ENCODE measurements at places on chromosomes 12 and 14.
A peak's percentile ranks its signal among the peaks of the same experiment; 100 is the strongest.

DNA sequence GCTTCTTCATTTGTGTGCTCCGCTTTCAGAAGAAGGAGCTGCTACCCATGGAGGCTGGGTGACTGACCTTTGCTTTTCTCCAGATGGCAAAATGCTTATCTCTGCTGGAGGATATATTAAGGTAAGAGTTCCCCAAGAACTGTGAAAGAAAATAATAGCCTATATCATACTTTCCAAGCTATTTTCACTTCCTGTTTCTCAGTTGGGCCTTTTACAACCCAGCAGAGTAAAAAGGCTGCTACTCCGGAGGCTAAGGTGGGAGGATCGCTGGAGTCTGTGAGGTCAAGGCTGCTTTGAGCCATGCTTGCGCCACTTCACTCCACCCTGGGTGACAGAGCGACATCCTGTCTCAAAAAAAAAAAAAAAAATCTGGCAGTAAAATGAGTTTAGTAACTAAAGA, 82.1 kb downstream of the APAF1 start:
- DNase-seq = no peak

- no peak for DNase-seq
These were observed 139.7 kb downstream of the RIMBP2 start for GRCh38 chr12:130576371-130576816.

- no peak for DNase-seq
These were observed 22.4 kb upstream of the LTBP2 start for GRCh38 chr14:74634481-74634880.

DNA sequence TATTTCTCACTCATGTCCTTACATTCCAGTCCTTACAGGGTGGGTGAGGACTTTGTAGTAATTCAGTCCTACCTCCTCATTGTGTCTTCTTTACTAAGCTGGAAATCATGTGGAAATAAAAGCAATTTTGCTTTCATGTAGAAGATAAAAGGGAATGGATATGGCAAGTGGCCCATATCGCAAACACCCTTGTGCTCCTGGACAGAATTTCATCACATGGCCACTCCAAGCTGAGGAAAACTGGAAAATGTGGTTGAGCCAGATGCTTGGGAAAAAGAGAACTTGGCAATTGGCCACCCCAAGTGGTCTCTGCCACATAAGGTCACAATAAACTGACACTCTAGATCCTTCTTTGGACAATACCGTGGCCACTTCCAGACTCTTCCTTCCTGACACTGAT, 64.2 kb upstream of the IFNG-AS1 start:
- DNase-seq = no peak

DNA sequence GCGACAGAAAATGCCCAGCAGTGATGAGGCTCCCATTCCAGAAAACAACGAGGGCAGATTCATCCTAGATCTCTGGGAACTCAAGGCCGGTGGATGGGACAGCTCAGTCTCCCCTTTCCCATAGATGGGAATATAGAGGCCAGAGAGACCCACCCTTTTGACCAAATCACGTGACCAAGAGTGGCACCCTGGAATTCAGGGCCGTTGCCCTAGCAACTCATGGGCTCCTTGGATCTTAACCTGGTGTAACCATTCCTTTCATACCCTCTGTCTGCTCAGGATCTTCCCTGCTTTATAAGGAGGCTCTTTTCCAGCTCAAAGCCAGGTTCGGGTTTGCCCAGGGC, 8.4 kb upstream of the LRTM2 start:
- DNase-seq = no peak

GRCh38 chr14:22837114-22837749, 847 bp downstream of the MMP14 start:
- DNase-seq = peak; percentile 69

DNA sequence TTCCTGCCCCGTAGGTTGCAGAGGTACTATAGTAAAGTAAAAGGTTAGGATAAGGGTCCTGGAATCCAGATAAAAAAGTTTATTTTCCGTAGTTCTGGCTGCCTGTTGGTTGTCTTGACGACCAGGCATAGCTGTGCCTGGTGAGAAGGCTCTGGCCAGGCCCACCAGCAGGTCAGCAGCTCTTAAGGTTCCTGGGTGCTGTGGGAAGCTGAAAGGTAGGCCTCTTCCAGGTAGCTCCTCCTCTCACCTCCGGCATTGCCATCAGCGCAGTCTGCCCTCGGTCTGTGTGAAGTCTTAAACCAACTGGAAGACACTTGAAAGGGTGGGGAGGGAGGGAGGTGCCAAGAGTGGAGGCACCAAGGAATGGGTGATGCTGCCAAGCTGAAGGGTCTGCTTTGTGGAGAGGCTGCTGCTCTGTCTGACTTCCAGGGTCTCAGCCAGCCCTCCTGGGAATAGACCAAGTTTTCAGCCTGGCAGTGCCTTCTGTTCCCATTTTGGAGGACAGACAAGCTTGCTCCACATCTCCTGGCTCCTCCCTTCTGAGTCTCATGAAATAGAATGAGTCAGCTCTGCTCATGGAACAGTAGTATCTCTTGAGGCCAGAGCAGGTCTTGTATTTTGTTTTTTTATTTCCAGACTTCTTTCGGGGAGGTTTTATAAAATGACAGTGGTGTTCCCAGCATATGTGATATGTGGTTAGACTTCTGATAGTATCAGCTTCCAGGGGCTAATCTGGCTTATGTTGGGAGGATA, 5.2 kb upstream of the ACADS start:
- no peak for DNase-seq

DNA sequence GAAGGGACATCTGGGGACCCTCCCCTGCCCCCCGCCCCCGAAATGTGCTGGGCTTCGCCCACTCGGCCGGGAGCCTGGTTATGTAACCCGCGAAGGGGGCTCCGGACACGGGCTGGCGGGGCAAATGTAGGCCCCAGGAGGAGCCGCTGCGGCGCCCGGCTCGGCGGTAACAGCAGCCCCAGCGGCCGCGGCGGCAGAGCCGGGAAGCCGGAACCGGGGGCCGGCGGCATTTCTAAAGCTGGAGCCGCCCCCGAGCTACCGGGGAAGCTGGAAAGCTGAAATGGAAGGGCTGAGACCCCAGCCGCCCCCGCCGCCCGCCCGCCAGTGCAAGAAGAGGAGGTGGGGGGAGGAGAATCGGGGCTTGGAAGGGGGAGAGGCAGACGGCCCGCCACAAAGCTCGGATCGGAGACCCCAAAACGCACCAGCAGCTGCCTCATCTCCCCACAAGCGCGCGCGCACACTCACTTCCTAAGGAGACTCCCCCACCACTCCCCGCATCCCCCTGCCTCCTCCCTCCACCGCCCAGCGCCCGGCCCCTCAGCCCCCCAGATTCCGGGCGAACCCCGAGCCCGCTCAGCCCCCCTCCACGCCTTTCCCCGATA, 1.5 kb downstream of the KDM2B start:
- no peak for DNase-seq

DNA sequence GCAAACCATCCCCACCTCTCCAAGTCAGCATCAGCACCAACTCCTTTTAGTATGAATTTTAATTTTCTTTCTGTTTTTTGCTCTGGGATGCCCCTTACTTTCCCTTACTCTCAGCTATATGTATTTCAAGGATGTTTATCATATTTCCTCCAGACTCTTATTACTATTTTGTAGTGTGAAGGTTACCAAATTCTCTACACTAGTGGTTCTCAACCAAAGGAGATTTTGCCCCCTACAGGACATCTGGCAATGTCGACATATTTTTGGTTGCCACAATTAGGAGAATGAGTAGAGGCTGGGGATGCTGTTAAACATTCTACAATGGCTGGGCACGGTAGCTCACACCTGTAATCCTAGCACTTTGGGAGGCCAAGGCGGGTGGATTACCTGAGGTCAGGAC, 29.1 kb upstream of the SOS2 start:
- DNase-seq = peak; percentile 12

DNA sequence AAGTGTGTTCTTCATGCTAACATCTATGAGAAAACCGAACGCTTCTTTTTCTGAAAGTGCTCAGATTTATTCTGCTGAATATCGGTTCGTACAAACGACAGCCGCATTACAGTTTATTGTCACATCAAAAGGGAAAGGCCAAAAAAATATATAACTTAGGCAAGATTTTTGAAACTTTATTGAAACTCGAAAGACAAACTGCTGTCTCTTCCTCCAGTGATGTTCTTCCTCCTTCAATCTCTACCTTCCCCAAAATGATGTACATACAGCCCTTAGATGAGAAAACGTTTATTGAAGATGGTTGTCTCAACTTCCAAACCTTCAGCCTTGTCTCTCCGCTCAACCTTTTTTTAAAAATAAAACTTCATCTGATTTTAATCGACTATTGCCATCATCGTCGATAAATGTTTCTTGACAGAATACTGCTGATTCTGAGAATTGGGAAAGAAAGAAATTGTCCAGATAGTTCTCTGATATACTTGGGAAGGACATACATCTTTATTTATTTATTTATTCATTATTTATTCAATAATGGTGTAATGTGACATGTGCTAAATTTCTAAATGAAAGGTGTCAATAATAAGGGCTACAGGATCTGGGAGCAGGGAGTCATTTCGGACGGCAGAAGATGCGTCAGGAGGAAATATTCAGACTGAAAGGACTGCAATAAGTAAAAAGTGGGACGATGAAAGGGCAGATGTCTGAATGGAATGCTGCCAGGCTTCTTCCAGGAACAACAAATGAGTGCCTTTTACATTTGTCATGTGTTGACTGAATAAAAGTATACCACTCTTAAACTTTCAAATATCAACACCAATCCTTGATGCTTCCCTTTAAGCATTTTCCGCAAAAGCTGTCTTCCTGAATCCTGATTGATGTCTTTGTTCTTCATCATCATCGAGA, 817 bp upstream of the MDM1 start:
- no peak for DNase-seq

DNA sequence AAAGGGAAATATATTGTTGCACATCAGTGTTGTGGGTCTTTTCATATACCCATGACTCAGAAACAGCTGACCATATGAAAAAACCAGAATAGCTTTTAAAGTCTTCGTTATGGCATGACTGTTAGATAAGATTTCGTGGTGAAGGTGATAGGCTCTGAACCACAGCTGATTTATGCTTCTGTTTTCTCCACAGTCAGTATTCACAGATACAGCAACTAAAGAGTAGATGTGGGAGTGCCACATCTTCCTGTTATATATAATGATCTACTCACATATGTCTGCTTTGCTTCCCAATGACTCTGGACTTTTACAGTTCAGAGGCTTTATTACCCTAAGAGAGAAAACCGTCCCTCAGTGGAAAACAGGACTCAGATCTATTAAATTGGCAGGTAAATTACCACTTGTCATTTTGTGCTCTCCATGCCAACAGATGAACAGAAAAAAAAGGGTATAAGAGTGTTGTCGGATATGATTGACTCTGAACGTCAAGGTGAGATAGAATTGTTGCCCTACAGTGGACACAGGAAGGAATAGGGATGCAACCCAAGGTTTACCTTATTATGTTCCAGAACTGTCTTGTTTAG, 1037.1 kb downstream of the GALC start:
- DNase-seq = no peak

DNA sequence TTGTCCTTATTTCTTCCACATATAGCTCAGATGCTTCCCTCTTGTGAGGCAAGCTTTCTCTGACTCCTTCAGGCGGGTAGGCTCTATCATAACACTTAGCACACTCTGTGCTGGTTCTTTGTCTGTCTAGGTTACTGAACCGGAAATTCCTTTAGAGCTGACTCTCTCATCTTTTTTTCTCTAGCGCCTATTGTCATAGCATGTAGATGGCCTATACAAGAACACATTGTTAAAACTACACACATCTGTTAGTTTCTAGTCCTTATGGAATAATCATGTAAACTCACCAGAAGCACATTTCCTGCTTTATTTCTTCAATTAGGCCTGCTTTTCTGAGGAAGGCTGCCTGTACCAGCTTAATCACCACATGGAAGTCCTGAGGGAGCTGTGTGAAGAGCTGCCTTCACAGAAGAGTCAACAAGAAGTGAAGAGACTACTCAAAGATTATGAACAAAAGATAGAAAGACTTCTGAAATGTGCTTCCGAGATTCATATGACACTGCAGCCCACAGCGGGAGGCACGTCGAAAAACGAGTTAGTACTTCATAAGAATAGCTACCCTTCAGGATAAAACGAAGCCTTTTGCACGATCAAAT, 143.9 kb downstream of the SYNE2 start:
- DNase-seq = no peak

Measured in HuH-7.5 (cell line).